ENCODE measurements at places on chromosomes 16 and 17.

DNA sequence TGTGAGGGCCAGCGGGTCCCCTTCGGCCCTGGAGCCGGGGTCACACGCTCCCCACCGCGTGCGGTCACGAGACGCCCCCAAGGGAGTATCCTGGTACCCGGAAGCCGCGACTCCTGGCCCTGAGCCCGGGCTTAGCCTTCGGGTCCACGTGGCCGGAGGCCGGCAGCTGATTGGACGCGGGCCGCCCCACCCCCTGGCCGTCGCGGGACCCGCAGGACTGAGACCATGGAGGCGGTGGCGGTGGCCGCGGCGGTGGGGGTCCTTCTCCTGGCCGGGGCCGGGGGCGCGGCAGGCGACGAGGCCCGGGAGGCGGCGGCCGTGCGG lies at the start of gene NAGLU:
Gene NAGLU, plus strand, starts transcription at position 194 of the 324 bp plus-strand sequence. Its CDS starts 32 bp downstream, at position 226.
- DNase-seq: peak; percentile 80

GRCh38 chr16:85612191-85612800 lies 826 bp upstream of the GSE1 start:
- no peak for DNase-seq

DNA sequence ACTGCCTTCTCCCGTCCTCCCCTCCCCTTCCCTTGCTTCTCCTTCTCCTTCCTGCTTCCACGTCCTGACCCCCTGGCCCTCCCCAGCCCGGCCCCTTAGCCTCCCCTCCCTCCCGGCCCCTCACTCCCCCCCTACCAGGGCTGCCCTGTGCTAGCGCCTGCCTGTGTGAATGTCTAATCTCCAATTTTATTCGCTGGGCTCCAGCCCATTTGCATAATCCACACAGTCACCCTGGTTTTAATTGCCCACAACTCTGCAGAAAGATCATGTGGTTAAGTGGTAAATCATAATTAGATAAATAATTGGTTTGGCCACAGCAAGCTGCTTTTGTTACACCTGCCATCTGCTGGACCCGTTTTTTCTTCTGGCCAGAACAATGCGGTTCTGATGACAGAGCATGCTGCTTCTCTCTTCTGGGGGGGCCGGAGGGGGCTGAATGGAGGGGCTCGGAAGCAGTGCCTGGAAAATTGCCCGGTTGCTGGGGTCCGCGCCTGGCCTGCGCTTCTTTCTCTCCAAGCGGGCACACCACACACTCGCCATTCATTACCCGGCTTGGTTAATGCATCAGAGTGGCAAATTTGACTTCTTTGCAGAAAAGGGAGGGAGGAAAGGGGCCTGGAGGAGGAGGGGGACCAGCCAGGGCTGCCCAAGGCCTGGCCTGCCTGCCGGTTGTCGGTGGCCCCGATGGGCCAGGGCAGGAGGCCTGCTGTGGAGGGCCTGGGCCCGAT lies 19.5 kb upstream of the GSE1 start:
- DNase-seq: no peak

DNA sequence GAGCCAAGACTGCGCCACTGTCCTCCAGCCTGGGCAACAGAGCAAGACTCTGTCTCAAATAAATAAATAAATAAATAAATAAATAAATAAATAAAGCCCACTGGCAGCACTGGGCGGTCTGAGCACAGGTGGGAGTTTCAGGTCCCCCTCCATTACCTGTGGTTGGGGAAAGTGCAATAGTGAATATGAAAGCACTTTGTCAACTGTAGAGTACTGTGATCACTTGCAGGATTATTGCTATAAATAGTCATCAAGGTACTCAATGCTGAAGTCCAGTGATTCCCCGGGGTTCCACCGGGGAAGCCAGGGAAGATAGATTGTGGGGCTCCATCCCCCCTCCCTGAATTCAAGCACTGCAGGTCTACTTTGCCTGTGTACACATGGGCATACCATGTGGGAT lies 42.7 kb upstream of the CPNE2 start:
- DNase-seq: no peak

DNA sequence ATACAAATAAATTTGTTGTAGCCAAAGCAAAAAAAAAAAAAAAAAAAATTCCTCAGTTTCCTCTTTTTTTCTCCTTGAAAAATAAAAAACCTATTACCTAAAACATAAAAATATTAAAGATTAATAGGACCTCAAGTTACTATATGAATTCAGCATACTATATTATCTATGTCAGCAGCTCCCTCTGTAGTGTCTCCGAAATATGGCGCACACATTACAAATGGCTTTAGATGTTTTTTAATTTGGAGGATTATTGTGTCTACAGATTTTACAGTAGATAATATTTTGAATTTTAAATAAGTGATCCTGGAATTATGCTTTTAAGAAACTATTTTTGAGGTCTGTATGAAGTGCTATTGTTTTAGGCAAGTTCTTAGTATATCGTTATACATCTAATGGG lies 94.4 kb downstream of the NLK start:
- no peak for DNase-seq

- peak; percentile 85 for DNase-seq
Measured at GRCh38 chr16:67562526-67562917, at the start of gene CTCF. TSS of gene CTCF (plus strand) at chr16:67562526. CDS start at chr16:67610833, 48,307 bp downstream.

- no peak for DNase-seq
Measured at GRCh38 chr17:38885728-38886642, 16.1 kb downstream of the LASP1 start.

- DNase-seq: no peak
Measured at GRCh38 chr17:71757956-71758355, 362.9 kb upstream of the SOX9 start.

- no peak for DNase-seq
Measured at GRCh38 chr17:41967921-41968578, 1.5 kb downstream of the CNP start.

- DNase-seq: no peak
Measured at GRCh38 chr17:2712300-2713043, 908 bp upstream of the CLUH start.

DNA sequence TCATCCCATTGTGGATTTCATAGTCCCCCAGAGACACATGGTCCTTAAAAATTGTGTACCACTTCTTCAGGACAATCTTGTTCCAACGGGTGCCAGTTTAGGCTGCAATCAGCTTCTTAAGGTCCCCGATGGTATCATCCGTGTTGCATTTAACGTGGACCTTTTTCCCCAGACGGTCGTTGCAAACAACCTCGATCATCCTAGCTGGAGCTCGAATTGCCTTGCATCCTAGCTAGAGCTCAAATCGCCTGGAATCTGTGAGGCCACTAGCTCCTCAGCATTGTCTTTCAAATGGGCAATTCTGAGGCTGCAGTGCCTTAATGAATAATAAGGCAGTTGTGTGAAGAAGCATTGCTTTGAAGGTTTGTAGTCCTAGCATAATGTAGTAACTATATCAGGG lies 37.7 kb upstream of the RHBDL3 start:
- DNase-seq: no peak

- DNase-seq: no peak
Measured at GRCh38 chr17:73292031-73292531, 19.7 kb downstream of the CDC42EP4 start.

GRCh38 chr17:10773391-10773790 lies 30.5 kb downstream of the TMEM238L start:
- DNase-seq: no peak

Measured in CD4-positive, alpha-beta T cell treated with Interleukin-2 at 100 ng/mL for 4 hours (primary cell).